CD8-positive, alpha-beta memory T cell (primary cell): ENCODE measurements at places on chromosomes 4 and X.

DNA sequence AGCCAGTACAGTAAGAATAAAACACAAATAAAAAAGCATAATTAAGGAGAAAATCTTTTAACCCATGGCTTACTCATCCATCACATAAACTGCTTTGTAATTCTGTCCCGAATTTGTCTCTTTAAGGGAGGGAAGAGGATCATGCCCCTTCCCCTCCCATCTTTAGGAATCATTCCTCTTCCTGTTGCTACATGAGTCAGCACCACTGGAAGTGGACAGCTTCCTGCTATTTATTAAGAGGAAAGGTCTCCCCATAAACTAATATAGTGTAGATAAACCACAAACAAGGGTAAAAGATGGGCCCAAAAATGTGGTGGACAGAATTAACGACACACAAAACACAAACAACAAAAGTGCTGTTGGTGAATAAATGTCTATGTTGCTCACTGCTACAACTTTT, 75.8 kb downstream of the PPP3CA start:
- no peak overlapping the region for H3K27ac ChIP-seq
- H3K36me3 ChIP-seq: no peaks in the 10 kb centered on the region
- no peak for DNase-seq
- H3K27me3 ChIP-seq: no peaks in the 10 kb centered on the region

GRCh38 chrX:87755493-87755892, 237.9 kb downstream of the KLHL4 start:
- no peaks in the 10 kb centered on the region for H3K4me1 ChIP-seq
- no peak overlapping the region for H3K4me3 ChIP-seq
- H3K27ac ChIP-seq: no peak overlapping the region
- H3K27me3 ChIP-seq: no peaks in the 10 kb centered on the region
- no peak for DNase-seq

DNA sequence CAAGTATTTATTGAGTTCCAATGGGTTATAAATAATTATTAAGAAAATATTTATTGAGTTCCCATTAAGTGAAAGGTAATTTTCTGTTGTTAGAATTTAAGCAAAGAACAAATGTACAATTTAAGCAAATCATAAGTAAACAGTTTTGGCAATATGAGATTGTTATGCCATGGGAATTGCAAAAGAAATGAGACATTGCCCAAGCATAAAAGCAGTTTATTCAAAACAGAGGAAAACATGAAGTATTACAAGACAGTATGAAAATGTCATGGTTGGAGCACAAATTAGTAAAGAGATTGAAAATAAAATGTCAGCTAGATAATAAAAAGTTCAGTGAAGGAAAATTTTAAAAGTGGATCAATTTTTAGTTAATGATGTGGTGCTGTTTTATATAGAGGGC, 706.1 kb upstream of the EPHA5 start:
- no peak for DNase-seq
- H3K36me3 ChIP-seq: no peaks in the 10 kb centered on the region
- no peaks in the 10 kb centered on the region for H3K27me3 ChIP-seq
- no peak overlapping the region for H3K4me3 ChIP-seq

DNA sequence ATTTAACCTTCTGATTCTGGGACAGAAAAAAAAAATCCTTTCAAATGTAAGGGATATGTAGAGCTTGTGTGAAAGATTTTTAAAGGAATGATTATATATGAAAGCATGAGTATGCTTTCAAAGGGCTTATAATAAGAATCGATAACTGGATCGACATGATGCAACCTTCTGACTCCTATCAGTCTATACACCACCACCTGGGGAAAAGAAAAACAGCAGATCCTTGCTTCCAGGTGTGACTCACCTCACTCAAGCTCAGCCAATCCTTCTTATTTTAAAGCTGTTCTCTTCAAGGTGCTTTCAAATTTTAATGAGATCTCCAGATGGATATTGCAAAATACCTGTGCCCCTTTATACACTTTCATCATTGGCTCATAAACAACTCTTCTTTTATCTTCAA, 102.1 kb upstream of the EDNRA start:
- no peaks in the 10 kb centered on the region for H3K27me3 ChIP-seq
- no peak for DNase-seq
- no peaks in the 10 kb centered on the region for H3K4me1 ChIP-seq

DNA sequence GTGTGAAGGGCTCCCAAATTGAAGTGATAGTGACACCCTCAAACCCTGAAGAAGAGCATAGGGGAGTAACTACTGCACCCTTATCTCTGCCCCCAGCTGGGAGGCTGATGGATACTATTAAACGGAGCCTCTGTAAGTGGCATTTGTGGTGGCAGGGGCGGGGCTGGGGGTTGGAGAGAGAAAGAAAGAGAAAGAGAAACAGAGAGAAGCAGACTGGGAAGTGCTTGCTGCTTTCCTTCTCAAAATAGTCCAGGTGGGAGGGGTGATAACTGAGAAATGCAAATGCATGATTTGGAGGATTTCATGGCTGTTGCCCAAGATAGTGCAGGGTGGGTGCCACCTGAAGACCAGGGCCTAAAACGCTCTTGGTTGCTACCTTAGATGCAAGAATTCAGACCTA, 253.5 kb upstream of the GATB start:
- no peak overlapping the region for H3K4me3 ChIP-seq
- peak; percentile 54 for DNase-seq
- H3K27ac ChIP-seq: no peak overlapping the region
- H3K36me3 ChIP-seq: no peaks in the 10 kb centered on the region
- peaks cover 42% of the 10 kb centered on the region for H3K4me1 ChIP-seq
- H3K27me3 ChIP-seq: no peaks in the 10 kb centered on the region

DNA sequence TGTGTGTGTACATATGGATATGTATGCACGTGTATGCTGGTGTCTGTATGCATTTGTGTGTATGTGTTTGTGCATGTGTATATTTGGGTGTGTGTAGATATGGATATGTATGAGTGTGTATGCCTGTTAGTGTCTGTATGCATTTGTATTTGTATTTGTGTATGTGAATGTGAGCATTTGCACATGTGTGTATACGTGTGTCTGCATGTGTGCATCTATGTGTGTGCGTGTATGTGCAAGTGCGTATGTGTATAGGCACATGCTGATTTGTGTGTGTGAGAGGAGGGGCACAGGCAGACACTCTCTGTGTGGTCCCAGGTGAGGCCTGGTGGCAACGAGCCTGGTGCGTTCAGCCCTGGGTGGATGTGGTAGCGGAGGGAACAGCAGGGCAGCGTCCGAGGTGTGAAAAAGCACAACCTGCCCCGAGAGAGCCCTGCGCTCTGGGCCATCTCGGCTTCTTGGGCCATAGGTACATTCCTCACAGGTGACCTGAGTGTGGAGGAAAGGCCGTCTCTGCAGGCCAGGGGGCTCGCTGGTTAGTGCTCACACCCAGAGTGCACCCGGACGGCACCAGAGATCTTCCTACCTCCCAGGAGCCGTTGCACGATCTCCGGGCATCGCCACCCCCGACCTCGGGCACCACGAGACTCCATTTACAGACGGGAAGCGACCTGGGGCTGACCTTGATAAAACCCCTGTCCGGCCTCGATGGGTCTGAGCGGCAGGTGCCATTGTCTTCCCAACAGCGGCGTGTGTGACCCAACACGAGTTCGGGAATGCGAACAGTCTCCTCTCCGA, 45.0 kb downstream of the ASMT start:
- H3K27me3 ChIP-seq: no peaks in the 10 kb centered on the region
- H3K27ac ChIP-seq: no peak overlapping the region
- DNase-seq: no peak

- DNase-seq: no peak
- H3K27ac ChIP-seq: no peak overlapping the region
- no peaks in the 10 kb centered on the region for H3K36me3 ChIP-seq
- no peak overlapping the region for H3K4me3 ChIP-seq
- no peaks in the 10 kb centered on the region for H3K27me3 ChIP-seq
- H3K4me1 ChIP-seq: no peaks in the 10 kb centered on the region
These were observed 57.3 kb upstream of the STIM2 start for GRCh38 chr4:26803211-26803861.

DNA sequence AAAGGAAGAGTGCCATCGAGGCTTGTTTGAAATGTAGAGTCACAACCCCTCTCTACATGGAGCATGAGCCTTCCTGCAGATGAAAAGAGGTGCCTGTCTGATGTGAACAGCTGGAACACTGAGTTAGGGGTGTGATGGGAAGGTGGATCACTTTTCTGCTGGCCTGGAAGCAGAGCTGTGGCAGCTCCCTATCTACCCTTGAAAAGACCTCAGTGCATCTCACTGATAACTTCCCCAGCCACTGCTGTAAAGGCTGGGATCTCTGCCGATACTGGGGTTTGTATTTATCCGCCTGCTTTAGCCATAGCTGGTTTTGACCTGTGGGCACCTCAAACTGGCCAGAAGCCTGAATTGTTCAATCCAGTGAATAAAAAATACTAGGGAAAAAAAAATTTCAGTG, 46.8 kb downstream of the HPGD start:
- H3K36me3 ChIP-seq: no peaks in the 10 kb centered on the region
- no peaks in the 10 kb centered on the region for H3K27me3 ChIP-seq
- no peak overlapping the region for H3K27ac ChIP-seq
- H3K4me1 ChIP-seq: no peaks in the 10 kb centered on the region
- no peak for DNase-seq

GRCh38 chr4:115334736-115335411, 221.5 kb upstream of the NDST4 start:
- no peak for DNase-seq
- H3K4me1 ChIP-seq: no peaks in the 10 kb centered on the region
- no peaks in the 10 kb centered on the region for H3K36me3 ChIP-seq
- no peaks in the 10 kb centered on the region for H3K27me3 ChIP-seq
- H3K4me3 ChIP-seq: no peak overlapping the region
- H3K27ac ChIP-seq: no peak overlapping the region

DNA sequence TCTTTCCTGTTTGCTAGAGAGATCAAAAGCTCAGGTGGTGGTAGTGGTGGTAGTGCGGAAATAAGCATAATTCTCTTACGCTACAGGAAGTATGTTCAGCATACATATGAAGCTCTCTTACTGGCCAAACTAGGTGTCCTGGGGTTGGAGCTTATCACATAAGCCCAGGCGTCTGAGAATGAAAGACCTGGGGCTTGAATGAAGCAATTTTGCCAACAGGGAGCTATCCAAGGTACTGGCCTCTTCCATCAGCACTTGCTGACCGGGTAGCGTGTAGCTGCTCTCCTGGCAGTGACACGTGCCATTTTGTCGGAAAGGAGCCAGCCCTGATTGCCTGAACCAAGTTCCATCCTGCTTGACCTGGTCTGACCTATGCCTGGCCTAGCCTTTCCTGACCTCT, 65.9 kb upstream of the HPF1 start:
- H3K27ac ChIP-seq: no peak overlapping the region
- no peaks in the 10 kb centered on the region for H3K4me1 ChIP-seq
- H3K36me3 ChIP-seq: no peaks in the 10 kb centered on the region
- DNase-seq: no peak

DNA sequence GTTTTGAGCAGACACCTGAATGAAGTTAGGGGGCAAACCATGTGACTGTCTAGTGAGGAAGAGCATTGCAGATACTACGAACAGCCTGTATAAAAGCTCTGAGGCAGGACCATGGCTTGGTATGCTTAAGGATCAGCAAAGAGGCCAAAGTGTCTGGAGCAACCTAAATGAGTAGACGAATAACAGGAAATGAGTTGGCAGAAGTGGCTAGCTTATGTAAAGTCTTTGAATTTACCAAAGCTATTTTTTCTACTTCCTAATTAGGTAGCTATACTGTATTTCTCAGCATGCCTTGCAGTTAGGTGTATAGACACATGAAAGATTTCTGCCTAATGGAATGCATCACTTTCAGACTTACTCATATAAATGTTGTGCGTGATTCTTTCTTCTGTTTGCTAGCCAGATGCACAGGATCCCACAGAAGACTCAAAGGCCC, 9.3 kb upstream of the GPRIN3 start:
- peaks cover 31% of the 10 kb centered on the region for H3K4me1 ChIP-seq
- no peaks in the 10 kb centered on the region for H3K36me3 ChIP-seq
- no peaks in the 10 kb centered on the region for H3K27me3 ChIP-seq
- H3K4me3 ChIP-seq: no peak overlapping the region
- H3K27ac ChIP-seq: no peak overlapping the region
- DNase-seq: no peak

DNA sequence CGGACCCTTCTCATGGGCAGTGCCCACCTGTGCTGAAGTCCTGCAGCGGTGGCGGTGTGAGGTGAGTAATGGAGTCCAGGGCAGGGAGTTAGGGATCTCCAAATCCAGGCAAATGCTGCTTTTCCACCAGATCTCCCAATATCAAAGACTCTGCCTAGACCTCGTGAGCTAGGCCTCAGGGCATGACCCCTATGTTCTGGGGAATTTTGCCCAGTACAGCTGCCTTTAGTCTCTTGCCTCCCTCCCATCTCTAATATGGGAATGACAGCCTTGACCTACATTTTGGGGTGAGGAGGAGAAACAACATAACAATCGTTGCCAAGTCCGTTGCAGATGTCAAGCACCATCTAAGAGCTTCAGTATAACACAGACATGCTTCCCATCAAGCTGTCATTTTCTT, 7.3 kb downstream of the PAK3 start:
- H3K27me3 ChIP-seq: no peaks in the 10 kb centered on the region
- H3K36me3 ChIP-seq: no peaks in the 10 kb centered on the region
- H3K4me1 ChIP-seq: no peaks in the 10 kb centered on the region
- H3K4me3 ChIP-seq: no peak overlapping the region
- H3K27ac ChIP-seq: no peak overlapping the region
- DNase-seq: no peak

GRCh38 chrX:57651169-57651919, 28.7 kb downstream of the NLRP2B start:
- no peaks in the 10 kb centered on the region for H3K27me3 ChIP-seq
- H3K4me1 ChIP-seq: no peaks in the 10 kb centered on the region
- H3K27ac ChIP-seq: no peak overlapping the region
- no peaks in the 10 kb centered on the region for H3K36me3 ChIP-seq

GRCh38 chr4:76232681-76233080, 18.8 kb upstream of the FAM47E start:
- H3K4me1 ChIP-seq: no peaks in the 10 kb centered on the region
- no peak overlapping the region for H3K4me3 ChIP-seq

GRCh38 chr4:7710576-7711306, 228.9 kb downstream of the AFAP1 start:
- no peaks in the 10 kb centered on the region for H3K27me3 ChIP-seq
- no peaks in the 10 kb centered on the region for H3K4me1 ChIP-seq

- no peaks in the 10 kb centered on the region for H3K27me3 ChIP-seq
- H3K4me3 ChIP-seq: no peak overlapping the region
- no peaks in the 10 kb centered on the region for H3K36me3 ChIP-seq
These were observed 567.8 kb downstream of the TRIML1 start for GRCh38 chr4:188707036-188707435.

DNA sequence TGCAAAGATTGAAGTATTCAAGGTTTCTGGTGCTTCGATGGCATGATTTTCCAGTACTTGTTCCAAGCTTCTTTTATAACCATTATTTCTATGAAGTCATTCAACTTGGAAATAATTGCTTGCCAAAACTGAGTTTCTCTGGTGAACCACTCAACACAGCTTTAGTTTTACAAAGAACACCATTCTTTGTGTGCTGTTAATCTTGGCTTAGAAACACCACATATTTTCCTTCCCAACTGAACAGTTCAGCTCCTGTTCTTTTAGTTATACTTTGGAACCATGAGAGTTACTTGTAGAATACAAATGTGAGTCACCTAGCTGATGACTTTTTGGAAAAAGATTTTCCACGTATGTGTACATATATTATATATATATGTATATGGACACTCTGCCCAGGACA, 32.7 kb downstream of the TMEM47 start:
- H3K4me1 ChIP-seq: no peaks in the 10 kb centered on the region
- no peak for DNase-seq
- H3K27ac ChIP-seq: no peak overlapping the region
